NCI-H1417 (cell line): ENCODE measurements at places on chromosomes 1 and 21.

DNA sequence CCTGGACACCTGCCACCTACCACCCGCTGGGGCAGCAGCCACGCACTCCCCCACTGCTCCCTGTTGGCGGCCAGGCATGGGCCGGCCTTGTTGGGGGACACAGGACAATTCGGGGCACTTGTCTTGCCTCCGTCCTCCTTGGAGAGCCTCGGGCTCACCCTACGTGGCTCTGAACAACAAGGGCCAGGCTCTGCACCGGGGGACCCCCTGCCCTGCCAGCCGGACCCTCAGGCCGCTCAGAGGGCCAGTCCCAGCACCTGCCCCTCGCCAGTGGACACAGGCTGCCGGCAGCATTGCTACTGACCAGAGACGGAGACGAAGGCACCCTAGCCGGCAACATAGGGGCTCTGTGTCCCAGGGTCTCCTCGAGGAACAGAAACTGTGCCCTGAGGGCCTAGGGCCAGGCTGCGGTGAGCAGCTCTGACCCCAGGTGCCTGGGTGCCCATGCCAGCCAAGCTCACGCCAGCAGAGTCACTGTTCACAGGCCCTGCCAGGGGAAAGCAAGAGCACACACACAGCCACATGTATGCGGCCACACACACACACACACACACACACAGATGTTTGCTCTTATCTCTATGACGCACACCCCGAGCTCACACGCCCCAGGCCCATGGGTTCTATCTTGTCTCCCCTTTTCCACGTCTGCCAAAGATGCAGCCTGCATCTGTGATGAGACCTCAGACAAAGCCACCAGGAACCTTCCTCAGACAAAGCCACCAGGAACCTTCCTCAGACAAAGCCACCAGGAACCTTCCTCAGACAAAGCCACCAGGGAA is 45.9 kb downstream of the MORN1 start:
- DNase-seq, result no peak

- no peak for DNase-seq
Observed at GRCh38 chr21:44933199-44933917, 6.5 kb upstream of the SLX9 start.

- DNase-seq, result no peak
Observed at GRCh38 chr1:2804628-2805351, 3.3 kb upstream of the TTC34 start.

- no peak for DNase-seq
Observed at GRCh38 chr1:217614200-217614712, 16.6 kb downstream of the GPATCH2 start.

DNA sequence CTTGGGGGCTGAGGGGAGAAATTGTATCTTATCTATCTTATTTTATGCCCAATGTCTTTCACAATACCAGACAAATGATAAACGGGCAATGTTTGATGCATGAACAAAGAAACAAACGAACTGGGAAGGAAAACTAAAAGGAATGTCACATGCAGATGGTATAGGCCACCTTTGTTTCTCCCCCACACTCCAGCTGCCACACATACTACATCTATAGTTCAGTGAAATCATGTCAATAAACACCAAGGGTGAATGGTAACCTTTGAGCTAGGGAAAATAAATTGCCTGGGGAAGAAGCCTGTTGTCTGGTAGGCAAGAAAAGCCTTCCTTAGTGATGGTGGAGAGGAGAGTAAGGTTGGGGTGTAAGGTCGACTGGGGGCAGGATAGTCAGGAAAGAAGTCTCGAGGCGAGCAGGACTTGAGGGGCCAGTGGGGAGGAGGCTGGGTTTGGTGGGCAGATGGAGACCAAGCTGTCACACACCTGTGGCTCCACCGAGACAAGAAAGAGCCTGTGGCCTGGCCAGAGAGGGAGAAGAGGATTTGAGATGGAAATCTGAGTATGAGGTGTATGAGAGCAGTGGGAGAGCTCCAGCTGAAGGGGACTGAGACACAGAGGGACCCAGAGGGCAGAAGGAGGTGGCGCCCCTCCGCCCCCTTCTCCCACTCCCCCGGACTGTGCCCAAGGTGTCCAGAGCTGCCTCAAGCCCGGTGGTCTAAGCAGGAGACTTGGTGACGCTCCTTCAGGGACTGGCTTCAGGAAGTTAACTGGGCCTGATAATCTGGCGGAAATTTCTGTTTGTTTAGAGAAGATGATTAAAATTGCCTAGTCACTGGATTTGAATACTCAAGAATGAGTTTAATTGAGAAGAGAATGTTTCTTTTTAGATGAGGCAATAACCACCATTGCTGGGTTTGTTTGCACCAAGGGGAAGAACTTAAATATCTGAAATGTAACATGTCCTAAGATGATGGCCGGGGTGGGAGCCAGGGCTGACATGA is 37.3 kb downstream of the ATF3 start:
- DNase-seq, result no peak

- DNase-seq, result no peak
Observed at GRCh38 chr1:112790920-112791722, 76.0 kb upstream of the PPM1J start.

- DNase-seq, result no peak
Observed at GRCh38 chr1:241167121-241167630, 189.8 kb downstream of the RGS7 start.

DNA sequence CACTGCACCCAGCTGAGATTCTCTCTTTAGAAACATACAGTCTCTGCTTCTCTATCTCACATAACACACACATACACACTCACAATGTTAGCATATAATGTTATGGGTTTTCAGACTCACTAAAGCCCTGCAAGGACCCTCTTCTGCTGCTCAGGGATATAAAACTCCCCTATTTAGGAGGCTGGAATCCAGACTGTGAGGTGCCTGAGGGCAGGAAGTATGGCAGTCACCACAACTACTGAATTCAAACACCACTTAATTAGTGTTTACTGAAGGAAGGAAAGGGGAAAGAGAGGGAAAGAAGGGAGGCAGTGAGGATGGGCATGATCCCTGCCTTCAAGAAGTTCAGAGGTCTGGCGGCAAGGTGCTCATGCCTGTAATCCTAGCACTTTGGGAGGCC is 7.8 kb upstream of the CDK18 start:
- DNase-seq, result no peak

DNA sequence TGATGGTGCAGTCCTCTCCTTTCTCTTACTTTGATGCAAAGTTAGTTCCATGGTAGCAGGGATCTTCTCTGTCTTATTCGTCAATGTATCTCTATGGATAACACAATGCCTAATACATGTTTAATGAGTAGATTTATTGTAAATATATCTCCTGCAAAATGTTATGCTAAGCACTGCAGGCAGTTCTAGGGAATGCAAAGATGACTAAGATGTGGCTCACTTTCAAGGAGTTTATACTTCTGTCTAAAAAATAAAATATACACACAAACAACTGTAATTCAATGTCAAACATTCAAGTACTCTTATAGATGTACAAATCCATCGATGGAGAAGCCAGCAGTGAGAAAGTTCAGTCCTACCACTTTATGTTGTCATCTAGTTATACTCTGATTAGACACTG is 194.3 kb downstream of the KCTD3 start:
- DNase-seq, result no peak

- DNase-seq, result no peak
Observed at GRCh38 chr1:236242568-236242967, 39.2 kb downstream of the ERO1B start.

DNA sequence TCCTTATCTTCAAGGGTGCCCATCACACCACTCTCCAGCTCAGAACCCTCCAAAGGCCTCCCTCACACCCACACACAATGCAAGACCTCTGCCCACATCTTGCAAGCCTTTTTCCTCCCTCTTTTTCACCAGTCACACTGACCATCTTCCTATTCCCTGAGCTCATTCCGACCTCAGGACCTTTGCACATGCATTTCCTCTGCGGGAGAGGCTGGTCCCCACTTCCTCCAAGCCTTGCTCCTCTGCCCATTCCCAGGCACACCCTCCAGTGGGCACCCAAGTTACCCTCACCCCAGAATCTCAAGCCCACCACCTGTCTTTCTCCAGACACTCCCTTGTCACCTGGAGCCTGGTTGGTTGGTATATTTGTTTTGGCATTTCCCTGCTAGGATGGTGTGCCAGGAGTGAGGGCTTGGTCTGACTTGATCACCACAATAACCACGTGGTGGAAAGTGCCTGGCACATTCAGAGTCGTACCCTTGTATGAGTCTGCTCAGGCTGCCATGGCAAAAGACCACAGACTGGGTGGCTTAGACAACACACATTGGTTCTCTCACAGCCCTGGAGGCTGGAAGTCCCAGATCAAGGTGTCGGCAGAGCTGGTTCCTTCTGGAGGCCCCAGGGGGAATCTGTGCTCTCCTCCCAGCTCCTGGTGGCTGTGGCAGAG is 13.2 kb downstream of the MX2 start:
- no peak for DNase-seq

- DNase-seq, result no peak
Observed at GRCh38 chr1:1086911-1087341, 12.8 kb upstream of the RNF223 start.

DNA sequence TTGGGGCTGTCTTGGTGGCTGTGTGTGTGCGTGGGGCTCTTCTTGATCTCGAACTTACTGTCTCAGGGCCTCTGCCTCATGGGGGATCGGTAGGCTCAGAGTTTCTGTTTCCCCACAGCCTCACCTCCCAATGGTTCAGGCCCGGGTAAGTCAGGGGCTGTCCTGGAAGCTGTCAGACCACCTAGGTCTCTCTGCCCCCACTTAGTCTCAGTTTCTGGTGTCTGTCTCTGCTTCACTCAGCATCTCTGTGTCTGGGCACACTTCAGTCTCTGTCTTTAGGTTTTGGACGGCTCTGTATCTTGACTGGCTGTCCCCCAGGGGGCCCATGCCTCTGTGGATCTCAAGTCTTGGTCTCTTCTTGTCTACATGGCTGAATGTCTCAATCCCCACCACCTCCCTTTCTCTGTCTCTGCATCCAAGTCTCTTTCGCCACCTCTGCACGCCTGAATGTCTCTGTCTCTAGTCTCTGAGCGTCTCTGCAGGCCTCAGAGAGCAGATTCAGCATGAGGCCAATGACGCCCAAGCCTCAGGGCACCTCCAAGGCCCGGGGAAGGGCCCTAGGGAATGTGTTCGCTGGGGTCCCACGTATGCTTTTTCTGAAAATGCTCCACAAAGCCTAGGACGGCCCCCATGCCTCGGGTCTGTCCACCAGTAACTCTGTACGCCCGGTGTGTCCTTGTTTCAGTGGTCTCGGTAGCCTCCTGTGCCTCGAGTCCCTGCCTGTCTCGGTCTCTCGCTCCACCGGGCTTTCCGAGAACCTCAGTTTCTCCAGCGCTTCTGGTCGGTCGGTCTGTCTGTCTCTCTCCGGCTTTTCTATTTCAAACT is 818 bp downstream of the FHL3 start:
- peak; percentile 11 for DNase-seq

DNA sequence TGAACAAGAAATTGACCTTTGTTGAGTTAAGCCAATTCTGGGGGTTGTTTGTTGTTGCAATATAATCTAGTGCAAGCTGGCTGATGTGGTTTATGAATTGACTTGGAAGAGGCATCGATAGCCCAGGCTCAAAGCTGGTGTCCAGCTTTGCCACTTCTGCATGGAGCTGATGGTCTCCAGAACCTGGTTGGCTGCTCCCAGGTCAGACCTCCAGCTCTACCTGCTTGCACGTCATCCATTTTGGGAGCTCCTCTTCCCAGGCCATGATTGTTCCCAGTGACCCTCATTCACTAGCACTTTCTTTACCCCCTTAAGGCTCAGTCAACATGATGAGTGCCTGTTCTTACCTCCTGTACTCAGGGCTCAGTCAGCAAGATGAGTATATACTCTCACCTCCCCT is 5.8 kb upstream of the AJAP1 start:
- no peak for DNase-seq

- no peak for DNase-seq
Observed at GRCh38 chr1:13730291-13730690, 30.3 kb downstream of the PRDM2 start.

DNA sequence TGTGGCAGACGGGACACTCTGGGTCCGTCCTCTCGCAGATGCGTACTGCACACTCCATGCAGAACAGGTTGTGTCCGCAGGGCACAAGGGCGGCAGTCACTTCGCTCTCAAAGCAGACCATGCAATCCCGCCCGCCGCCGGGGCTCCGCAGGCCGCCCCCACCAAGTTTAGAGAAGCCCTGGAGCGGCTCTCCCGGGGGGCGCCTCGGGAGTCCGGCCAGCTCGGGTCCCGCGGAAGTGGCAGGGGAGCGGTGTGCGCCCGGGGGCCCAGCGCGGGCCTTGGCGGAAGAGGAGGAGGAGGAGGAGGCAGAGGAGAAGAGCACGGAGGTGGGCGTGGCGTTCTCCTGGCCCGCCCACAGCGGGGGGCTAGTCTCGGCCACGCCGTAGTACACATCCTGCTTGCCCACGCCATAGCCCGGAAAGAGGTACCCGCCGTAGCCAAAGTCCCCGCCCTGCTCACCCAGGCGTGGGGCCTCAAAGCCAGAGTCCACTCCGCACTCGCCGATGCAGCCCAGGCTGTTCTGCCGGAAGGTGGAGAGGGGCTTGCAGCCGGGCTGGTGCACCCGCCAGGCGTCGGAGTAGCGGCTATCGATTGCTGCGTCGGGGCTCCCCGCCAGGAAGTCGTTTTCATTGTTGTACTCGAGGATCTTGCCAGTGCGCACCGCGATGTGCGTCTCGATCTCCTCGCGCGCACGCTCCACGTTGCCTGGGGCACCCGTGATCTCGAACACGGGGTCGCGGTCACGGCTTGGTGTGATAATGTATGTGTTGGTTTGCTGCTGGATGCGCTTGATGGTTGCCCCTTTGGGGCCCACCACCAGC is 5.4 kb downstream of the MEX3A start:
- DNase-seq, result no peak

DNA sequence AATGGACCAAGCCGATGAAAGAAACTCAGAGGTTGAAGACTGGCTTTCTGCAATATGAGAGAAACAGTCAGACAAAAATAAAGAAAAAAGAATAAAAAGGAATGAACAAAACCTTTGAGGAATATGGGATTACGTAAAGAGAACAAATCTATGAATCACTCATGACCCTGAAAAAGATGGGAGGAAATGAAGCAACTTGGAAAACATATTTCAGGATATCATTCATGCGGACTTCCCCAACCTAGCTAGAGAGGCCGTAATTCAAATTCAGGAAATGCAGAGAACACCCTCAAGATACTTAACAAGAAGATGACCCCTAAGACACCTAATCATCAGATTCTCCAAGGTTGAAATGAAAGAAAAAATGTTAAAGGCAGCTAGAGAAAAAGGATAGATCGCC is 705.3 kb upstream of the CHRM3 start:
- no peak for DNase-seq

DNA sequence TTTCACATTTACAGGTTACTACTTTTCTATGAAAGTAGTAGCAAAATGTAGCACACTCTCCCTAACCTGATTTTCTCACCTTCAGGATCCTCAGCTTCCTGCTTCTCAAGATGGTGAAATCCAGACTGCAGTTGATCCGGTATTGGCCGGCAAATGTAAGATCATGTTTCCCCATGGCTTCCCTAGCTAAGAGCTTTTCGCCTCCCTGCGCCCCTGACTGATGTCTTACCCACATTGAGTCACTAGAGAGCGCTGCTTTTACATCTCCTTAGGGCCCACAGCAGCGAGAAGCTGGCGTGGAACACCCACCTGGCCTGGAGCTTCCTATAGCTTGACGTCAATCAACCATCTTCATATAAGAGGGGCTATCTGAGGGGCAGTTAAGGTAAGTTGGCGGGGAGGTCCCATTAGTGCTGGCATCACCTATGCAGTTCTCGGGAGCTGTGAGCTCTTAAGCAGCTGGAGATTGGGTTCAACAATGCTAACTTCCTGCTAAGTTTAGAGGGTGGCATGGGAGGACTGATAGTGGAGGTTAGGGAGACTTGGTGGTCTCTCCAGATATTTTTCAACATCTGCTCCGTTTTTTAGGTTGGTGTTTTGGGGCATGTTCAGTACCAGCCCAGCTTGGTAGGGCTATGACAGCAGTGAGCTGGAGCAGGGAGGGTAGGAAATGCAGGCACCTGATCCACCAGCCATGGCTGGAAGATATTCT is 5.5 kb downstream of the PTPN7 start:
- DNase-seq, result peak; percentile 92

GRCh38 chr1:16605213-16605525 is 8.2 kb downstream of the NBPF1 start:
- DNase-seq, result no peak
